ENCODE measurements at places on chromosomes 3 and 15.
A peak's percentile ranks its signal among the peaks of the same experiment; 100 is the strongest.

DNA sequence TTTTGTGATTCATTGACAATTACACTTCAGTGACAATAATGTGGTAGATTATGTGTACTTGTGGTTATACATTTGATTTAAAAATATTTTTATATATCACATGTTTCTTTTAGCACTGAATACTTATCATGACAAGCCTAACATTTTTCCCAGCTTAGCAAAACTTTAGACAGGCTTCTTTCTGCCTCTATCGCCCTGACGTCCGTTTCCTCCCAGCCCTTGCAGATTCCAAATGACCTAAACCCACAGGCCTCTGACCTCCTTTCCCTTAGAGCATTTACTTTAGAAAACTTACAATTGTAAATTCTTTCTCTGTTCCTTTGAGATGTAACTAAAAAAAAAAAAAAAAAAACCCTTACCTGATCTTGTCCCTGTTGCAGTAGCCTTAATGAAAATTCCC, 326.1 kb downstream of the UNC13C start:
- no peak for DNase-seq

- DNase-seq = no peak
Observed at GRCh38 chr3:66396161-66396760, 104.6 kb downstream of the LRIG1 start.

- DNase-seq = no peak
Observed at GRCh38 chr3:194964809-194965208, 279.1 kb downstream of the FAM43A start.

- DNase-seq = no peak
Observed at GRCh38 chr3:45775571-45776300, 20.6 kb downstream of the SLC6A20 start.

DNA sequence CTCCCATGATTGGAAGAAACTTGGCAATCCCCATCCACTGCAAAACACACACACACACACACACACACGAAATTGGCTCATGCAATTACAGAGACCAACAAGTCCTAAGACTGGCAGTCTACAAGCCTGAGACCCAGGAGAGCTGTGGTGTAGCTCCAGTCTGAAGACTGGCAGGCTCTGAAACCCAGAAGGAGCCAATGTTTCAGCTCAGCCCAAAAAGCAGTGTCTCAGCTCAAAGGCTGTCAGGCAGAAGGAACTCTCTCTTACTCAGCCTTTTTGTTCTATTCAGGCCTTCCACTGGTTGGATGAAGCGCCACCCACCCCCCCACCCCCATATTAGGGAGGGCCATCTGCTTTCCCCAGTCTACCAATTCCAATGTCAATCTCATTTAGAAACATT, 32.1 kb downstream of the MESD start:
- DNase-seq = no peak

- DNase-seq = no peak
Observed at GRCh38 chr3:34683851-34684250, 885.4 kb downstream of the PDCD6IP start.

DNA sequence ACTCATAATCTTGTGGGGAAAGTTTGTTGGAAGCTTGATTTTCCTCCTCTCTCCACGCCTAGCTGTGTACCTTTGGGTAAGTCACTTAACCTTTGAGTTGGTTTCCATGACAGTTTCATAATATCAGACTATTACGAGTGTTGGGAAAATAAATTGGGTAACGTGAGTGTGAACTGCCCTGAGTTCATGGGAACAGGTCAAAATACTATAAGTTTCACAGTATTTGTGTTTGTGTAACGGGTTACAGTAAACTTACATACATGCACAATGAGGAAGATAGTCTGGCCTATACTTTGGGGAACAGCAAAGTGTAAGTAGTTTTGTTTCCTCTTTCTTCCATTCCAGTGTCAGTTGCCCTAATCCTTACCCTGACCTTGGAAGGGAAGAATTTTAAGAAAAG, 509.9 kb downstream of the MECOM start:
- DNase-seq = no peak

DNA sequence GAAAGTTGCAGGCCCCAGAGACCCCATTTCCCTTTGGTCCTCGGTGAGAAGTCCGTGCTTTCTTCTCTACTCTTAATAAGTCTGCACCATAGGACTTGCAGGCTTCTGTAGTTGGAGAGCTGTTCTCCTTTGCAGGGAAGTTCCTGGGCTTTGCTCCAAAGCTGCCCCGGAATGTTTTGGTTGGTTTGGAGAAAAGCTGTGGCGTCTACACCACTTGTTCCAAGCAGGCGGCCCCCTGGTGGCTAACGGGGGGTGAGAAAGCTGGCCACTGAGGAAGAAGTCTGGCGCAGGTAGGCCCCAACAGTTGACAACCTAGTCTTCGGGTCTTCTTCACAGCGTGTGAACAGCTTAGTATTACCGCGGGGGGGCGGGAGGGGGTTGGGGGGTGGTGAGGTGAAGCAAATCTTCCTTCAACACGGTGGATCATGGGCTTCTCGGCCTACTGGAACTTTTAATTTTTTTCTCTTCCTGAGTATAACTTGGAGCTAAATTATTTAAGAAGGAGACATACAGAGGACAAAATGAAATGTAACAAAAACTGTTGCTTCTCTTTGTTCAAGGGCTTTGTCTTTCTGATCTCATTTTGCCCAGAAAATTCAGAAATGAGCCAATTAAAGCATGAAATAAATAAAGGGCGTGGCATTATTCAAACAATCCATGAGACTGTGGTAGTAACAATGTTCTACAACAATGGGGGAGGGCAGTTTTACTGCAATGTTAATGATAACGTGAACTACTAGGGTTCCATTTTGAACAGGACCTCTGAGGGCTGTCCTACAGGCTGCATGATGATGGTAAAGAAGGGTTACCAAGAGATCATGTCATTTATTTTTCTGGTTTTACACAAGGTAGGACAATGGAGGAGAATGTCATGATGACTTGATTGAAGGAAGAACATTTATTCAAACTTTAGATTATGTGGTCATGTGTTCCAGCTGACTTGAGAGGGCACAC, 2.2 kb upstream of the THRB start:
- peak; percentile 2 for DNase-seq

GRCh38 chr15:40420793-40421192, 15.2 kb downstream of the IVD start:
- DNase-seq = no peak

DNA sequence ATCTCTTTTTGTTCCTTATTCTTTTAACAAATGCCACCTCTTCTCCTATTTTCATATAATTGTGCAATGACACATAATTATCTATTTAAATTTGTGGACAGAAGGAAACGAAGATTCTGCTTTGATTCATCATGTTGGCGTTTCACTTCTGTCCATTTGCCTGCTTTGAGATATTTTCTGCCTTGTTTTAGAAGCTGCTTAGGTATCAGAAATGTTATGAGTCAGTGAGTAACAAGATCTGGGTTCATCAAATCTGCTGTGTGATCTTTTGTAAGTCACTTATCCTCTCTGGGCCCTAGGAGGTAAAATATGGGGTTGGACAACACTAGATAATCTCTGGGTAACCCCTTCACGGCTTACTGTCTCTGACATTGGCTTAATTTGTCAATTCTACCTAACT, 7.3 kb upstream of the MINDY4B start:
- DNase-seq = no peak

Data from pulmonary artery endothelial cell (primary cell).